Fibroblast of skin of left quadriceps (primary cell): ENCODE measurements at places on chromosomes 4 and X.

DNA sequence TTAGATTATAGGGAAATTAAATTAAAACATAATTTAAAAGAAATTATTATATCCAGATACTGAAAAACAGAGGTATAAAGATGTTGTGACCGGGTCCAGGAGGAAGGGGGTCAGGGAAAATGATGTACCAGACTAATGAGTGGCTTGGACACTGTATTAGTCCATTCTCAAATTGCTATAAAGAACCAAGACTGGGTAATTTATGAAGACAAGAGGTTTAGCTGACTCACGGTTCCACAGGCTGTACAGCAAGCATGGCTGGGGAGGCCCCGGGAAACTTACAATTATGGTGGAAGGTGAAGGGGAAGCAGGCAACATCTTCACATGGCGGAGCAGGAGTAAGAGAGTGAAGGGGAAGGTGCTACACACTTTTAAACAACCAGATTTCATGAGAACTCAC, 3.4 kb upstream of the FAM9B start:
- DNase-seq = no peak

- no peak for DNase-seq
Observed at GRCh38 chrX:150012647-150013381, 74.5 kb upstream of the EOLA2 start.

GRCh38 chr4:38791010-38791409, 8.2 kb upstream of the TLR10 start:
- no peak for DNase-seq

DNA sequence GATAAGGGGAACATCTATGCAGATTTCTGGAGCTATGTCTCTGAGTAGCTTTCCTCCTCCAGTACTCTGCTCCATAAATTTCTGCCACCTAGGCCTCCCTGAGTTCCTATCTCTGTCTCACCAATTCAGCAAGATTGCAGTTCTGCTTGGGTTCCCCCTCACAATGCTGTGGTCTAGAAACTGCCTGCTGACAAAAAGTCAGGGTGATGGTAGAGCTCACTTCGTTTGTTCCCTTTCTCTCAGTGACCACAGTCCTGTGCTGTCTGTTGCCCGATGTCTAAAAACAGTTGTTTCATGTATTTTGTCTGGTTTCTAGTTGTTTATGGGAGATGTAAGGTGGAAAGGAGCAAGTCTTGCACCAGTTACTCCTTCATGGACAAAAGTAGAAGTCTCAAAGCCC, 41.1 kb downstream of the AMMECR1 start:
- DNase-seq = no peak

DNA sequence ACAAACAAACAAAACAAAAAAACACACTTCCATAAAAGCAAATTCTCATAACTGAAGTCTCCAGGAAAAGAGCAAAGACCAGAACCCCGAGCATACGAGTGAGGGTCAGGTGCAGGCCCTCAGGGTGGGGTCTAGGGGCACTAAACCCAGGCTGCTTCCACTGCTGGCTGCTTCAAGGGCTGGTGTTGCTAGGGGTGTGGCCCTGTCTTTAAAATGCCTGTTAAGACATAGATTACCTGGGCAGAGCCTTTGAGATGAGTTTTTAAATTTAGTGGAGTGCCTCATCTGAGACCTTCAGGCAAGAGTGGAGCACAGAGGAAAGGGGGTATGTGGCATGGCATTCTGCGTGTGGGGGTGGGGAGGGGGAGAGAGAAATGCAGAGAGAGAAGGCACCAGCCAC, 87.0 kb downstream of the FHDC1 start:
- no peak for DNase-seq

DNA sequence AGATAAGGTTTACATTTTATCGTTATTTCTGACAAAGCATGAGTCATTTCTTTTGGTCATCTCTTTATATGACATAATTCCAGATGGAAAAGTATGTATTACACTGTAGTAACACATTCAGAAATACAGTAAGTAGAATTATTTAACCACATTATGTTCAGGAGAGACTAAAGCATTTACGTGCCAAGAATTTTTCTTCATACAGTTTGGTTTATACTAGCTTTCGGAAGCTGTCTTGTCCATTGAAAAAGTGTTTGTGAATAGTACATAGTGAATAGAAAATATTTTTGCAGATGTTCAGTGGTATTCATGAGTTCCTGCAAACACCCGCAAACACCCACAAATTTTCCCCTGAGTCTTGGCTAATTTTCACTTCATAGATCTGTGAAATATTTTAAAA, 1033.0 kb upstream of the INTU start:
- no peak for DNase-seq

GRCh38 chrX:45712067-45712466, 511.4 kb upstream of the DIPK2B start:
- no peak for DNase-seq

DNA sequence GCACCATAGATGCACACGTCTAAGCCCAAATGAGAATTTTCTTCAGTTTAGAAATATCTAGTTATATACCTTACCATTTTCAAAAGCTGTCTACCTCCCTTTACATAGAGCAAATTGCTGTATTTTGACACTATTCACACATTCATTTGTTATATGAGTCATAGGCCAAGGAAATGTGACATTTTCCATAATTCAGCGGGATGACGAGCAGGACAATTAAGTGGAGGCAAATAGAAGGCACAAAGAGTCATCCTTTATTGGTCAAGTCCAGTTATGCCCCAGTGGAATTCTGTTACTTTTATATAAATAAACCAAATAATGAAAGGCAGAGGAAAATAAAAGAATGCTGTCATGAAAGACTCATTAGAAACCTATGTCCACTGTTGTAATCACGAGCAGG, 27.9 kb downstream of the FGF13 start:
- no peak for DNase-seq

DNA sequence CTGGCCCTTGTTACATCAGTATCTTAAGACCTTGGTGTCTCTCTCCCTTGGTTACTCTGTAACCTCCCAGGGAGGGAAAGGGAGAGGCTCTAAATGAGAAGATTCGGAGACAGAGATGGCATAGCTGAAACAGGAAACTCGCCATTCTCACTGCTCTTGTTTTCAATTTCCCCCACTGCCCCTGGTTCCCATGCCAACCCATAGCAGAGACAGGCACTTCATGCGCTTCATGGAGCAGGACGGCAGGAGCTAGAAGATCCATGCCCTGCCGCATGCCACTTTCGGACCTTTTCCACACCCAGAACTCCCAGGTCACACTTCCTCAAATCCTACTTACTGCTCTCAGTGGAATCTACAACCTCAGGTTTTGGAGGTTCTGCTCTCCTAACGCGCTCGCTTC, 3.1 kb downstream of the ZMYM3 start:
- no peak for DNase-seq

DNA sequence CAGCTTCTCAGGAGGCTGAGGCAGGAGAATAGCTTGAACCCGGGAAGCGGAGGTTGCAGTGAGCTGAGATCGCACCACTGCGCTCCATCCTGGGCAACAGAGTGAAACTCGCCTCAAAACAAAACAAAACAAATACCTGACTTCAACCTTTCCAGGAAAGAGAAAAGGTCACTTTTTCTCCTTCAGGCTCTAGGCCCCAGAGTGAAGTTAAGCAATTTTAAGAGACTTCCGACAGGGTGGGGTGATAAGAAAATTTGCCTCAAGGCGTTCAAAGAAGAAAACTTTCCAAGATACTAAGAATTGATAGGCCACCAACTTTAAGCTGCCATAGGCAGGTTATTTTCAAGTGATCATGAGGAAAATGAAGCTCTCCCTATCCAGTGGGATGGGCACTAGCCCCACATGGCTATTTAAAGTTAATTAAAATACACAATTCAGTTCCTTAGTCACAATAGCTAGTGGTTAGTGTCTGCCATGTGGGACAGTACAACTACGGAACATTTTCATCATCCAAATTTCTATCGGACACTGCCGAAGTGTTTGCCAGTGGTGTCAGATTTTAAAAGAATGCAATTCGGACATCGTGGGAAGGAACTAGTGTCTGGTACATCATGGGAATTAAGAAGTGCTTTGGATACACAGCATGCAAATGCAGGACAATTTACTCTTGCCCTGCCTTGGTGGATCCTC, 33.0 kb downstream of the SMS start:
- no peak for DNase-seq

GRCh38 chrX:29318012-29318411, 730.8 kb downstream of the IL1RAPL1 start:
- peak; percentile 83 for DNase-seq

DNA sequence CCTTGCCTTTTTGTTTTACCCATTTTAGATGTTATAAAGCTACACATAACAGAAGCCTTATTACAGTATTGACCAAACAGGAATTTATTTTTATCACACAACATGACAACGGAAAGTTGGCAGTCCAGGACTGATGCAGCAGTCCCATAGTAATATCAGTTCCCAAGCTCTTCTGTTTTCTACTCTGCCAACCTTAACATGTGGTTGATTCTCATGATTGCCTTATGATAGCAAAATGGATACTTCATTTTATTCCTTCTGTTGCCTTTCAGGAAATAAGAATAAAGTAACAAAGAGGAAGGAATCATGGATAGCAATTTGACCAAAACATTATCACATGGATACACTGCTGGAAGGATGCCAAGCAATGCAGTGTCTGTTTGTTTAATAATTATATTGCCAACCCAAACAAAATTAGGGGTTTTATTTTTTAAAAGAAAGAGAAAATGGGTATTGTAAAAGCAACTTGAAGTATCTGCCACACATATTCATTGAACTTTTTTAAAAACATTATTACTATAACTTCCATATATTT, 275.7 kb downstream of the STPG2 start:
- DNase-seq = no peak

DNA sequence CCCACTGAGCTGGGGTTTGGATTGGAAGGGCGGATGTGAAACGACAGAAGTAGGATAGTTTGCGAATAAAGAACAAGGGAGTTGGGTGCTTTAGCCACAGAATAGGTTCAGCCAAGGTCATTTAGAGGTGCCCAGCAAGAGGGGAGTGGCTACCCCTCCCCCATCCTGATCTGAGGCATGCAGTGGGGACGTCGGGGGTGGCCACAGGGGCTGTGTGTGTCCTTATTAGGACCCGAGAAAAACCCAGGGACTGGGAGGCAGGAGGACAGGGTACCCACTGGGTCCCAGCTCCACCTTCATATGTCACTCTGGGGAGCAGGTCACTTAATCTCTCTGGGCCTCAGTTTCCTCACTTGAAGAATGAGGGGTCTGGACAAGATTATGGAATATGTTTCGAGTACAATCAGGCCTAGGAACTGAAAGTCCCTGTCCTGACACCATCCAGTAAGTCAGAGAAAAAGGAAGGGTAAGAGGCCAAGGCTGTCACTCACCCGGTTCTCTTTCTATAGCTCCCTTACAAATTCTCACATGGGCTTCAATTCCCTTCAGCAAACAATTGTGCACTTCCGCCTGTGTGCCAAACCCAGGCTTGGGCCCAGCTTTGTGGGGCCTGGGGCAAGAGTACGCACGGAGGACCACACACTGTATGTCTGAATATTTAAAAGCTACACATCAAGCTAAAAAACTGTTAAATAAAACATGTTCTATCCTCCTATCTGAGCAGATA, 4.2 kb upstream of the NYX start:
- DNase-seq = no peak

GRCh38 chr4:153576443-153576774, 107.7 kb upstream of the TLR2 start:
- DNase-seq = no peak

- DNase-seq = no peak
Observed at GRCh38 chrX:41351923-41352322, 18.0 kb downstream of the DDX3X start.

DNA sequence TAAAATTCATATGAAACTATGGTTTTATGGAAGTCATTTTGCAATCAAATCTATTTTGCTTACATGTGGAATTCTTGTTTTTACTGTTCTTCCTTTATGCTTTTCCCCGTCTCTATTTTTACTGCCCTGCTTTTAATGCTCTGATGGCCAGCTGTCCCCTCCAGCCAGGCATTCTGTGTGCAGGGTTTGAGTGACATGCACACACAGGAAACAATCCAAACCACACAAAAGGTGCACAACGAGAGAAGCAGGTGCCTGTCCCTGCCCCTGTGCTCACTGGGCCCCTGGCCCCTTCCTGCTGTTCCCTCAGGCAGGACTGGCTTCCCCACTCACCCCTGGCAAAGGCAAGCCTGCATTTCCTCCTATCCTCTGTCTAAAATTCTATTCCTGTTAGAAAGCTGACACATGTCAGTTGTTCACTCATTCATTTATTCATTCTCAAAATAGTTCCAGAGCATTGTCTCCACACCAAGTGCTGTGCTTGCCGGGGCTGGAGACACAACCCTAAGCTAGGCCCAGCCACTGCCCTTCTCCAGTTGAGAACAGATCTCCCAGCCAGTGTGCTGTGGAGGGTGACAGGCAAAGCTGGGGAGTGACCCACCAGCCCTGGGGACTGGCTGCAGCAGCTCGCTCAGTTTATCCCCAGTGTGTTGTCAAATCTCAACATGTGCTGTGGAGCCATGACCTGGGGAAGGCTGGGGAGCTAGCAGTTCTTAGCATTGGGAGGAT, 346.3 kb downstream of the FBXW7 start:
- no peak for DNase-seq

DNA sequence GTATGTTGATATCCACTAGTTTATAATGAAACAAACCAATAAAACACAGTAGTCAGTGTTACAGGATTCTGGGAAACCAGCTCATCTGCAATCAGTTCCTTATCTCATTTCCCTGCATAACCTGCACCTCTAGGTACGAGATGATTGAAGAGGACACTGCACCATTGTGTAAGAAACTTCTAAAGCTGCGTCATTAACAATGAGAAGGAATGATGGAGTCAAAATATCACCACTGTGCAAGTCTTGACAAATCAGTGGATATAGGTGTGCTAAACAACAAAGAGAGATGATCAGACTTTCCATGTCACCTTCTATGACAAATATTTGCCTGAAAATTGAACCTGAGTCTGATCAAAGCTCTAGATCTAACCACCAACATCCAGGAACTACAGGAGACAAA, 40.7 kb upstream of the DHX15 start:
- no peak for DNase-seq

DNA sequence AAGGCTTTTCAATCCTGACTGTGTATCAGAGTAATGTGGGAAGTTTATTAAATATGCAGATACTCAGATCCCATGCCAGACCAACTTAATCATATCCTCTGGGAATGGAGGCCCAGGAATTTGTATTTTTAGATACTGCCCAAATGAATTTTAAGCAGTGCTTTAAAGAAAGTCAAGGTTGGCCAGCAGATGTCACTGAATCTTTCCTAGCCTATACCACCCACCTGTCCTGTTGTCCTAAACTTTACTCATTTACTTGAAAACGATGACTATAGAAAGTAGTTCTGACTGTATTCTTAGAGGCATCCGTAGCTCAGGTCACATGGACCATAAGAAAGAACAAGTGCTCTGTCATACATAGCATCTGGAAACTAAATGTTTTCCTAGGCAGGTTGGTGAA, 79.9 kb downstream of the AMOT start:
- no peak for DNase-seq
